ENCODE measurements at places on chromosomes 5 and 9. TPM values are rescaled to one million over a fixed set of nuclear protein-coding genes. Genes with fewer than 3 reads are reported as not detected.

DNA sequence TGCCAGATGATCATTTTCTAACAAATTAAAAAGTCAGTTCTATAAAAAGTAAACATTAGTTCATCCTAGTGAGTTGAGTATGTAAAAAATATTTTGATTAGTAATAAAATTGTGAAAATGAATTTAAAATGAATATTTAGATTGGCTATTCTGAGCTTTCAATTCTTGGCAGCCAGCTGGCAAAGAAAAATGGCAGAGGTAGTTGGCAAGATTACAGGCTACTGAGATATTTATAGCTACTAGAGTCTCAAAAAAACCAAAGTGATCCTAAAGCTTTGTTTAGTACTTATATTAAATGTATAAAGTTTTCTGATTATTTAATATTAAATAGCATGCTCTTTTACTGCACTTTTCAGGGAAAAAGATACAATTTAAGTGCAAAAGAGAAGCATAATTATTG lies 25.0 kb downstream of the SGTB start:
- DNase-seq: peak; percentile 28

GRCh38 chr5:132327252-132327955 lies 33.2 kb downstream of the SLC22A4 start:
- no peak for DNase-seq

DNA sequence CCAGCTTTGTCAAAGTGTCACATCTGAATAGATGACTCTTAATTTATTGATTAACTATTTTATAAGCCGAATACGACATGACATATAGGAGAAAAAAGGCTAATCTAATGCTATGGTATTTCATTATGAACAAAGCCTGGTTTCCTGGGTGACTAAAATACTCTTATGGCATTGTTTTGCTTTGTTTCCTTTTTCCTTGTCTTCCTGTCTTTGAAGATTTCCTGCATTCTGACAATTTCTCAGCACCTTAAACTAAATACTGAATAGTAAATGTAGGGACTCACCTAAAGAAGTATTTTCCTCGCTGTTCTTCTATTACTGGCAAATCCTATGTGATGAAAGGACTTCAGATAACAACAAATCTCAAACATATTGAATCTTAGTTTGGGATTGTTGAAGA lies 1284.5 kb downstream of the EFNA5 start:
- DNase-seq: no peak

- no peak for DNase-seq
These were observed 25.2 kb downstream of the ANKRA2 start for GRCh38 chr5:73540192-73540591.

DNA sequence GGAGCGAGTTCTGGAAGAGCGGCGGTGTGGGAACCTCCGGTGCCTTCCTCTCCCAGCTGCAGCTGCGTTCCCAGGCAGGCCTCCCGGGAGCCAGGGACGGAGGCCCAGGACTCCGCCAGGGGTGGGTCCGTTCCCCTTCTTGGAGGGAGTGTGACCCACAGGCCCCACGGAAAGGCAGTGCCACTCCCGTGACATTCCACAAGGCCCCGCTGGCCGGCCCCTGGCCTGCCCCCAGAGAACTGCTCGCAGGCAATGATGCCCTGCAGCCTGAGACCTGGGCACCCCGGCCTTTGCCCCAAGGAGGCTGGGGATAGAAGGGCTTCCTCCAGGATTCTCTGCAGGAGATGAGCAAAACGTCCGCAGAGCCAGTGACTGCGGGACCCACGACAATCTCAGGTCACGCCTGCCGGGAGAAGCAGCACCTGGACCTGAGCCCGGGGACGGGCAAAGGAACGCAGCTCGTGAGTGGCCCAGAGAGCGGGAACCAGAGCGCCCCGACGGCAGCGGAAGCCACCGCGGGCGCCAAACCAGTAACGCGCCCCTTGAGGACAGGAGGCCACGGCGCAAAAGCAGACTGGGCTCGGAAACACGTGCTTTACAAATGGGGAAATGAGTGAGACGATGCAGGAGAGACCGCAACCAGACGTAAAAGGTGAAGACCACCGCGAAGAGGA lies 9.3 kb downstream of the OBP2B start:
- DNase-seq: no peak

- peak; percentile 71 for DNase-seq
These were observed 20.4 kb downstream of the ANKS6 start for GRCh38 chr9:98775831-98776441.

CDC25C gene
- 5.1 TPM for total RNA-seq

TPPP gene
- 12.2 TPM for total RNA-seq

UBE2B gene
- total RNA-seq: 63.6 TPM

SARDH gene
- total RNA-seq: 4.2 TPM
